ENCODE measurements at places on chromosomes 2 and 18.

DNA sequence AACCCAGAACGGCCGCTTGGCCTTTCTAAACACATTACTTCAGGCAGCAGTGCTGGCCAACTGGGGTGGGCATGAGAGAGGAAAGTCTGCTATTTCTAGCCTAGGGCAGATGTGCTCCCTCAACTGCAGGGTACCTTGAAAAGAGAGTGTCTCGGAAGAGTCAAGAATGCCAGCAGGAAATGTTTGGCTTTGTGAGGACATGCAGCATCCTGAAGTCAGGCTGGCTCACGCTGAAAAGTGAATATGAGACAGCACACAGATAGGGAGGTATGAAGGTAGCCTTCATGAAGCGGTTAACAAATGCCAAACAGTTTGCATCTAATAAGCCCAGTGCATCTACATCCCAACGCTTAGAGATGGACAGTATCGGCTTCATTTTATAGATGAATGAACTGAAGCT, 65.0 kb upstream of the NCKAP5 start:
- DNase-seq = no peak

DNA sequence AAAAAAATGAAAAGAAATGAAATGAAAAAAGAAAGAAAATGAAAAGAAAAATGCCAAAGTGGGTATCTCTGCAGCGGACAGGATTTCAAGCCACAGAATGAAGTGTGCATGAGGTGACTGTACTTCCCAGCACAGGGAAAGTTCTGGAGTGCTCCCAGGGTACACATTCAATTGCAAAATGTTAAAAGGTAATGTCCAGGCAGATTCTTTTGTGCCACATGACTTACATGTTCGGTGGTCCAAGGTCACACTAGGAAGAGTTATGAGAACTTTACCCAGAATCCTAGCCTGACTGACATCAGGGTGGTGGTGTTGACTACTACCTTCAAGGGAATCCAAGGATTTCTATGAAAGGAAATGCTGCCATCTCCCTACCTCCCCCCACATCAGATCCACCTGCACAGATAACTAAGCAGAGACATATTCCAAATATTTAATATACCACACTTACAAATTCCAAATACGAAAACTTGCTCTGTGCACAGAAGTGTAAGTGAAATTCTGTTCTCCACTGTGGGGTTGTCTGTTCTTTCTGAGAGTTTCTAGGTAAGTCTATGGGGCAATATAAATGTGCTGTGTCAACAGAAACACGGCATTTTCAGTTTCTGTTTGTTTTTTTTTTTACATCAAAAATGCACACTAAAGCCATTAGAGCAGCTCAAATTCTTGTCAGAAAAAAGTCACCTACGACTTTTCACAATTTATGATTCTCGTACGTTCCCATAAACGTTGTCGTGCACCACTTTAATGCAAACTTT, 56.6 kb downstream of the CABYR start:
- no peak for DNase-seq

- no peak for DNase-seq
Observed at GRCh38 chr2:159760326-159760725, 37.7 kb downstream of the CD302 start.

DNA sequence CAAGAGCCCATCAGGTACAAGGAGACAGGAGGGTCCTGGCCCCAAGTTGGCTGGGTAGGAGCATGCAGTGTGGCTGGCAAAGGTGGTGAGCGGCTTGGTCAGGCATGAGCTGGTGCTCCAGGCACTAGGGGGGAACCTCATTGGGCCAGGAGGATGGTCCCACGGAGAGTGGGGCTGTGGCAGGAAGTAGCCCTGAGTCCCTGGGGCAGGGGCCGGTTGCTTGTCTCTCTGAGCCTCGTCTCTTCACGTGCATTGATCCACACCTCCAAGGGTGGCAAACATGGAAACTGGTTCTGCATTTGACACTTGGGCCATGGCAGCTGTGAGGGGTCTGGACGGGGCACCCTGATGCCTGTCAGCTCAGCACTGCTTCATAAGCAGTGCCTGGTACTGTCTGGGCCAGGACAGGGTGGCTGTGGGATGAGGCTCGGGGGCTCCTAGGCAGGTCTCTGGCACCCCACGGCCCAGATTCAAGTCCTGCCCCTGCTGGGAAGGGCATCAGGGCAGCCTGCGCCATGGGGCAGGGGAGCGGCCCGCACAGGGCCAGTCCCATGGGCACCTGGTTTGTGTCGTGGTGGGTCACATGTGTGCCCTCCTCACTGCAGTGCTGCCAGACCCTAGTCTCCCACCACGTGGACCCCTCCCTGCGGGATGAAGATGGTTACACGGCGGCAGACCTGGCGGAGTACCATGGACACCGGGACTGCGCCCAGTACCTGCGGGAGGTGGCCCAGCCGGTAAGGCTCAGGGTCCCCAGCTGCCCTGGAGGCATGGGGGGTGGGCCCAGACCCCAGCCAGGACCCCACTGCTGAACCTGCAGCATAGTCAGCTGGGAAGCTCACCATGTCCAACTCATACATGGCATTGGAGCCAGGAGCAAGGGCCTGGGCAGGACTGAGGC, 16.4 kb downstream of the ESPNL start:
- no peak for DNase-seq

DNA sequence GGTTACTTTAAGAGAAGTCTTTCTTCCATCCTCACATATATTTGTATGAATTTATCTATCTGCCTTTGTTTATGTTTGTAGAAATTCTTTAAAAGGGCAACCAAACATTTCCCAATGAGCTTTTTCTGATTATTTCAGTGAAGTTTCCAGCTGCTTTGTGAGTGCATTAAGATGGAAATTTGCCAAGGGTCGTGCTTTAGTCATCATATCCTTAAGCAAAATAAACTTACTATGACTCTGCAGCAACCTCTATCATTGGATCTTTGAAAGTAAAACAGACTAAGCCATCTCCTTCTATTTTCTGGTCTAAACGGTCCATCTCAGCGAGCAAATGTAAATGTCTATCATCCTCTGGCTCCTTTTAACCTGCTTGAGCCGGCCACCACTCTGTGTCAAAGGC, 489.3 kb downstream of the SOX11 start:
- no peak for DNase-seq

DNA sequence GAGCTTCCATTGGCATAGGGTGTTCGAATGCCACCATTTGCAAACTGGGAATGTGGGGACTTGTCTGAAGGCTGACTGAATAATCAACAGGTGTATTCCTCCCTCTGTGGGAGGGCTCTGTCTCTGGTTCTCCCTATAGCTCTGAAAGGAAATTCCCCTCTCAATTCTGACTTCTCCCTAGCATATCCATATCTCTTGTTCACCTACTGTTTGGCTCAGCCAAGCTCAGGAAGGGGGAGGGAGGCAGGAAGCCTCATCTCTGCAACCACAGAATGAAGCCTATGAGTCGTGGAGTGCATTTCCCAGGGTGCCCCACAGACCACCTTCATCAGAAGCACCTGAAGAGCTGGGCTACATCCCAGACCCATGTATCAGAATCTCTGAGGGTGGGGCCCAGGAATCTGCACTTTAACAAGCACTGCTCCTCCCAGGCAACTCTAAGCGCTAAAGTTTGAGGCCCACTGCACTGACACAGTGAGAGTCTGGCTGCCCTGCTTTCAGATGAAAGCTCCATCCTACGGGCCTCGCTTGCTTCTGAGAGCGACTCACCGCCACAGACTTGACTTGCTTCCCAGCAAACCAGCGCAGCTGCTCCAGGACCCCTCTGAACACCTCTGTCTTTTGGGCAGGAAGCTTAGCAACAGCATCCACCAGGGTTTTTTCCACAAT, 32.0 kb downstream of the XDH start:
- DNase-seq = no peak

DNA sequence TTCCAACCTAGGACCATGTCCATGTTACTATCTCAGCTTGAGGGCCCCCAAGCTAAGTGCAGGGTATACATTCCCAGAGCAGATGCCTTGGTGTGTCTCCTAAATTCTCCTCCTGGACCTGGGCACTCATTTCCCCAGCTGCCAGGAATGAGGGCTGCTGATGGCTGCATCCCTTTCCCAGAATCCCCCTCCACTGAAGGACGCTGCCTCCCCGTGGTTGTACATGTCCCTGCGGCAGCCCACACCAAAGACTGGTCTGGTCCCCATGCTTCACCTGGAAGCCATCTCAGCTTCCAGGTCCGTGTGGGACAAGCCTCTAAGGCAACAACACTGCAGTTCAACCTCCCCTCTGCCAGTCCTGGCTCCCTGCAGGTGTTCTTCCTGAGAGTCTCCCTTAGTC, 14.6 kb downstream of the TMEM163 start:
- no peak for DNase-seq

- DNase-seq = no peak
Observed at GRCh38 chr2:160077912-160078810, 15.7 kb upstream of the PLA2R1 start.

DNA sequence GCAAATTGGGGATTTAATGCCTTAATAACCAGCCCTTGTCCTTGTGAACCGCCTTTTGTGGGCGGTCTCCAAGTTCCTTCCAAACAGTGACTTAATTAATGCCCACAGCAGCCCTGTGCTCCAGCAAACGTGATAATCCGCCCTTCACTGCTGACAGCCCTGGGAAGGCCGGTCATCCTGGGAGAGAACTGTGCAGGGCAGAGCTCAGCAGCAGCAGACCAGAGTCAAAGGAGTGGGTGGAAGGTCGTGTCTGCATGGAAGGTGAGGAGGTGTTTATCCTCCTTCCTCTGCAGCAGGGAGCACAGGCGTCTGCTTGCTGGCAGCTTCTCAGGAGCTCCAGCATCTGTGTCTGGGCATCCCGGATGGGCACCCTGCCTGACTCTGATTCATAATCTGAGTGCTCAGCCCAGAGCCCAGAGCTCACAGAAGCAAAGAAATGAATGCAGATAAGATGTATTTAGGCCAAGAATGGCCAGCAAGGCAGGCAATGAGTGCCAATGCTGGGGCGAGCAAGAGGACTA, 270.0 kb upstream of the PXDN start:
- no peak for DNase-seq

DNA sequence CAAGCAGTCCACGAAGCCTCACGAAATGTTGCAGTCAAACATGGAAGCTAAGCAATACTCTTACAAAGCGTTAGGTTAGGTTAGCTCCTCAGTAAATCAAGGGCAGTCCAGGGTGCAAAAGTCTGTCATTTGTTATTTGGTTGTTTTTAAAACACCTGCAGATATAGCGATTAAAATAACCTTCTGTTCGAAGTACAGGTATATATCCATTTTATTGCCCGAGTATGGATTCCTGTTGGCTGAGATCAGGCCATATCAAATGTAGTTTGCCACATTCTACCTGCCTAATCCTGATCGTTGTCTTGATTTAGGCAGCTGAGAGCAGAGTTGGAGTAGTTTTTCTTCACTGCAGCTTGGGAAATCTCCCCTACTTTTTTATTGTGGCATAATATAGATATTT, 99.5 kb upstream of the EPB41L3 start:
- DNase-seq = no peak

DNA sequence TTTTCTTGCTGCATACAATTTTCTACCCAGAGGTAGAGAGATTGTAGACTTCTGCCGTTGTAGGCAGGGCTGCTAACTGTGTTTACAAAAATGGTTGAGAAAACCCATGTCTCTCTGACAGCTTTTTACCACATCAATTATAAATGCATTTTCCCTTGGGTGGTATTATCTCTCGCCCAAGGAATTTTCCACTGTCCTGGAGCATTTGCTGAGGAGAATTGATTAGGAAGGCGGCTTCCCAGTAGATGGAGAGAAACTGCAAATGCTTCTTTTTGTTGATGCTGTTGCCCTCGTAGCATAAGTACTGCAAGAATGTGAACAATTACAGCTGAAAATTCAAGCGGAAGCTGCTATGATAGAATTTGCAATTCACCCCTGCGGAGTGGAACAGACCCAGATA, 1007.7 kb upstream of the KLHL29 start:
- no peak for DNase-seq

DNA sequence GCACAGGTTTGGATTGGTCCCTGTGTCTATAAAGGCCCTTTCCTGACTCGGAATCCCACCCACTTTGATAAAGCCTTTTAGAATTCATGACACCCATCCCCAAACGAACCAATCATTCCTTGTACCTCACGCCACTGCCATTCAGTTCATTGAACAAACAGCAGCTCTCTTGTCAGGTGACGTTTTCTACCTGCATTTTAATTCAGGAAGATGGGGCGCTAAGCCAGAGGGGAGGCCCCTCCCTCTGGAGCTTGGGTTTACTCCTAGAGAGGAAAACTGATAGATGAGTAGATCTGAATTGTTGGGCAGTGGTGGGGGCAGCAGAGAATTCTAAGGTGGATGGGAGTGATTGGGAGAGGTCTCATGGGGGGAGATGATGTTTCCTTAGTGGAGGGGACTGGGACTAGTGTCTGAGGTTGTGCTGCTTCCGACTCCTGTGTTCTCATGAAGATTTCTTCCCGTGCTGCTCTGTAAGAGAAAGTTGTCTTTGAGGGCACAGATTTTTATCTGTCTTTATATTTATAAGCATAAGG, 9.6 kb downstream of the RRM2 start:
- no peak for DNase-seq

DNA sequence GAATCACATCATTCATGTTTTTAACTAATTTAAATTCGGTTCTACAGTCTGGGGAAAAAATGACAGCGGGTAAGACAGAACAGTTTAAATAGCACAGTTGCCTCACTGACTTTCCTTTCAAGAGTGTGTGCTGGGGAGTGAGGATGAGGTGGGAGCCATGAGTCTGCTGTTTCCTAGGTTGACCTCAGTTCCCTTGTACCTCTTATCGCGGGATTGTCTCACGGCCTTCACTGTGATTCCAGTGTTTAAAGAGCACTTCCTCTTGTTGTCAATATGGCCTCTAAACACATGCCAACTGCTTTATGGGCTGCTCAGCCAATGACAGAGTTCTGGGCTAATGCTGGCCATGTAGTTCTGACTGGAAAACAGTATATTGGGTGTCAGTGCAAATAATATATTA, 41.6 kb upstream of the ALMS1 start:
- DNase-seq = no peak

GRCh38 chr18:49768051-49768391, 45.3 kb downstream of the ACAA2 start:
- peak; percentile 59 for DNase-seq

DNA sequence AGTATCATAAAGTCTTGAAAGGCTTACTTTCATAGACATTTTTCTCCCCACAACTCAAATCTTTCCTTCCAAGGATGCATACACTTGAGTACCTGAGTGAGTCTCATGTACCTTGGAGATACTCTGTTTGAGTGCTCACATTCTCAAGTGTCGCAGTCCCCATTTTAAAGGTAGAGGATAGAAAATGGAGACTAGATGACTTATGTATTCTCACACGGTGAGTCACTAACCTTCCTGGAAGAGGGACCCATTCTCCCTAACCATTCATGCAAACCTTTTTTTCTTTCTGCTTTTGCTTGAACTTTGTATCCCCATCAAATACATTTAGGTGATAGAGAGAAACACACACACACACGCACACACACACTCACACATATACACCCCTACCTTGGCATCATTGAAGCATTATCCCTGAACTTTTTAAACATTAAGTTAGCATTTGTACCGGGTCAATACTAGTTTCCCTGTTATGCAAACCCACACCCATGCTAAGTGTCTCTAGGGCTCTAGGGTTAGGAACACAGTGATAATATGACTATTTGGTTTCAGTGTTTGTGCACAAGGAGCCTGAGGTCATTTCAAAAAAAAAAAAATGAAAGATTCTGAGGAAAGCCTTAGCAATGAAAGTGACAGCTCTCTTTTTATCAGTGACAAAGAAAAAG, 236.2 kb downstream of the IKZF2 start:
- no peak for DNase-seq

GRCh38 chr2:1628893-1629292, 115.4 kb downstream of the PXDN start:
- DNase-seq = no peak

GRCh38 chr2:11235583-11235982, 80.3 kb downstream of the SLC66A3 start:
- no peak for DNase-seq

- DNase-seq = no peak
Observed at GRCh38 chr2:47644351-47644750, 138.6 kb upstream of the MSH6 start.

GRCh38 chr2:196453613-196454047, 185.9 kb upstream of the CCDC150 start:
- DNase-seq = no peak
